ENCODE measurements at places on chromosomes 16 and 17.

DNA sequence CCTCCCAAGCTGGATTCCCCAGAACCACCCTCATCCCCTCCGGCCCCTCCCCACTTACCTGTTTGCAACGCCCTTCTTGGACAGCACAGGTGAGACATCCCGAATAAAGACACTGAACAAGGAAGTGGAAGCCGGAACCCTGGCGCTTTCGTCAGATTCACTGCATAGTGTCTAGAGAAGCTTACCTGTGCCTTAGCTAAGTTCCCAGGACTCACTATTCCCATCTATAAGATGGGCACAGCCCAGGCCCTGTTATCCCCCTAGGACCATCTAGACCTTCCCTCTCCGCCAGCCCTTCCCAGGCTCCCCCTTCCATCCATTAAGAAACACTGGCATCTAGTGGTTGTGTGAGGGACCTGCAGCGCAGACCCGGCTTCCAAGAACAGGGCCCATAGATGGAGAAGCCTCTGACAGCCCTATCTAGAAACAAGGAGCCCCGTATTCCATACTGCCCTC, 26.9 kb upstream of the RPL38 start:
- peak; percentile 31 for DNase-seq

- DNase-seq, result peak; percentile 64
These were observed 42.9 kb upstream of the NFAT5 start for GRCh38 chr16:69522732-69523404.

DNA sequence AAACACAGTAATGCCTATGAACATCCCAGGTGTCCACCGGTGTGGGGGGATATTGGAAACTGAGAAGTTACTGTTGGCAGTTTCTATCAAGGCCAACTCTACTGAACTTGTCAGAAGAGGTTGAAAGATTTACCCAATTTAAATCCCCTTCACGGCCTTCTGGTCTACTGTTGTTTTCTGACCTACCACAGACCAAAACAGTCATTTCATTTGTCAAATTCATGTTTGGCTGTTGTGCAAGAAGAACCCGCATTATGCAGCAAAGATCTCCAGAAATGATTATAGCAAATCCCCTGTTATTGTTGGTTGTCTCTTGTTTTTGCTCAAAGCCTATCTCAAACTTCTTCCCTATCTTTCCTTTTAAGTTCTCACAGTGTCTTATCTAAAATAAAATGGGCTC, 73.1 kb upstream of the MAF start:
- DNase-seq, result peak; percentile 22

DNA sequence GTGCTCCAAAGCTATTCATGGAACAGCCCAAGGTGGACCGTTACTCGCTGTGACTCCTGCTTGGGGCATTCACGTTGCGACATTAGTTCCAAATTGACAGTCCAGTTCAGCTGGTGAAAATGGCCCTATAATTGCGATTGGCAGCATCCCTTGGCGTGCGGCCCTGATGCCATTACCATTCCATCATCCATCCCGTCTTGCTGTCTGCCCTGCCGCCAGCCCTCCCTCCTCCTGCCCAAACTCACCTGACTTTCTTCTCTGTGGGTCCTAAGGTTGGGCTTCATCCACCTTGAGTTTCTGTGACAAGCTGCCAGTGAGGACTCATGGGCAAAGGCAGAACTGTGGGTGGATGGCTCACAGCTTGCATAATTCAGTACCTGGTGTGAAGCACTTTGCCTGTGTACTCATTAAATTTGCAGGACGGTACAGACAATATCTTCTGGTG, 104.6 kb downstream of the RPTOR start:
- no peak for DNase-seq

DNA sequence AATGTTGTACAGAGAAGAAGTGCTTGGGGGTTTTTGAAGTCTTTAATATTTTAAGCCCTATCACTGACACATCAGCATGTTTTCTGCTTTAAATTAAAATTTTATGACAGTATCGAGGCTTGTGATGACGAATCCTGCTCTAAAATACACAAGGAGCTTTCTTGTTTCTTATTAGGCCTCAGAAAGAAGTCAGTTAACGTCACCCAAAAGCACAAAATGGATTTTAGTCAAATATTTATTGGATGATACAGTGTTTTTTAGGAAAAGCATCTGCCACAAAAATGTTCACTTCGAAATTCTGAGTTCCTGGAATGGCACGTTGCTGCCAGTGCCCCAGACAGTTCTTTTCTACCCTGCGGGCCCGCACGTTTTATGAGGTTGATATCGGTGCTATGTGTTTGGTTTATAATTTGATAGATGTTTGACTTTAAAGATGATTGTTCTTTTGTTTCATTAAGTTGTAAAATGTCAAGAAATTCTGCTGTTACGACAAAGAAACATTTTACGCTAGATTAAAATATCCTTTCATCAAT, 57.8 kb downstream of the HLF start:
- DNase-seq, result no peak

GRCh38 chr17:16427020-16427419, 11.6 kb downstream of the TRPV2 start:
- DNase-seq, result no peak

- no peak for DNase-seq
These were observed 22.0 kb upstream of the KREMEN2 start for GRCh38 chr16:2942045-2942444.

- peak; percentile 18 for DNase-seq
These were observed 37.2 kb downstream of the CDK5R1 start for GRCh38 chr17:32523827-32524552.

GRCh38 chr17:34487626-34488025, 91.8 kb upstream of the TMEM132E start:
- DNase-seq, result no peak

DNA sequence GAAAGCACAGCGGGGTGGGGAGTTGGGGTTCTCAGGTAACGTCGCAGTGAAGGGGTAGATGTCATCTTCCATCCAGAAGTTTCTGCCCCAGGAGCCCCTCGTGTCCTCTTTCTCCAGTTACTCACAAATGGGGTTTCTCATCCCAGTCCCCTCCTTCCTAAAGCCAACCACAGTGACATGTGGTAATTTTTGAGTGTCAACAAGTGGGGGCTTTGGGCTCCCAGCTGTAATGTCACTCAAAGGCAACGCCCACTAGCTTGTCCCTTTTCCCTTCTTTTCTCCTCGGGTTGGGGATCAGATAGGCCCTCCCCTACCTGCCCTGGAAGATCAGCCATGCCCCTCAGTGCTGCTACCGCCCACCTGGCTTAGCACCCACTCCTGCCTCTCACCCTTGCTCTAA, 14.4 kb downstream of the IRX5 start:
- no peak for DNase-seq

DNA sequence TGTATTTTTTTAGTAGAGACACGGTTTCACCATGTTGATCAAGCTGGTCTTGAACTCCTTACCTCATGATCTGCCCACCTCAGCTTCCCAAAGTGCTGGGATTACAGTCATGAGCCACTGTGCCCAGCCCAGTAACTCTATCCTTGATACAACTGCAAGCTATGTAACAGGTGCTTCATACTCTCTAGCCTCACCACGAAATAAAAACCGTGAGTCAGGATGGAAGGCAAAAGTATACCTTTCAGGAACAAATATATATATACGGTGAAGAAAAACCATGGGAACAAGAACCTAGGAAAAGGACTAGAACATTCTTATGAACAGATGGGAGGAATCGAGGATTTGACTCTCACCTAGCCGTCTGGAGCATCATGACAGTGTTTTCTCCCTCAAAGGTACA, 9.6 kb upstream of the FBF1 start:
- DNase-seq, result no peak

DNA sequence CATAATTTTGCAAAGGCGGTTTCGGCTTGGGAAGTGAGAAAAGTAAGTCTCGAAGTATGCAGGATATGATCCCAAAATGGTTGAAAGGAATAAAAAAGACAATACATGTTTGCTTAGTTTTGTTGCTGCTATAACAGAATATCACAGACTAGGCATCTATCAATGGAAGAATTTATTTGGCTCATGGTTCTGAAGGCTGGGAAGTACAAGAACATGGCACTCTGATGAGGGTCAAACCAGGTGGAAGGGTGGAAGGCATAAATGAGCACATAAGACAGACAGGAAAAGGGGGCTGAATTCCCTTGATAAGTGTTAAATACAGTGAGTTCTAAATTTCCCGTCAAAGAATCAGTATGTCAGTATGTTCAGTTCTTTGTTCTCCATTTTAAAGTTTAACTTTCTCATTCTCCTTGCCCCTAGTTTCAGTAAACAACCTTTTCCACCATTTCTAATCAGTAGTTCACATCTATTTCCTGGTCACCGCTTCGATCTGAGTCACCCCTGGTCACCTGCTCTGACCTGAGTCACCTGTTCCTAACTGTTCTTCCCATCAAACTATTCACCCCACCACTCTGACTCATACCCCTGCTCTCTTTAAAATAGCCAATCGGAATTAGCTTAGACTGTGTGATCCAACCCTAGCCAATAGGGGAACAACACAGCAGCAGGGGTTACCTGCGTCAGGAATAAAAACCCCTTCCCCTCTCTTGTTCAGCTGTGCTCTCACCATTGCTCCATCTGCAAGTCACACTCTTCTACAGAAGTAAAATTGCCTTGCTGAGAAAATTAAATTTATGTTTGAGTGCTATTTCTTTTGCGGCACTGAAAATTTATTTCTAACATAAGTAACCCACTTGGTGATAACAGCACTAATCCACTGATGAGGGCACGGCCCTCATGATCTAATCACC, 240.8 kb downstream of the STX8 start:
- DNase-seq, result no peak

DNA sequence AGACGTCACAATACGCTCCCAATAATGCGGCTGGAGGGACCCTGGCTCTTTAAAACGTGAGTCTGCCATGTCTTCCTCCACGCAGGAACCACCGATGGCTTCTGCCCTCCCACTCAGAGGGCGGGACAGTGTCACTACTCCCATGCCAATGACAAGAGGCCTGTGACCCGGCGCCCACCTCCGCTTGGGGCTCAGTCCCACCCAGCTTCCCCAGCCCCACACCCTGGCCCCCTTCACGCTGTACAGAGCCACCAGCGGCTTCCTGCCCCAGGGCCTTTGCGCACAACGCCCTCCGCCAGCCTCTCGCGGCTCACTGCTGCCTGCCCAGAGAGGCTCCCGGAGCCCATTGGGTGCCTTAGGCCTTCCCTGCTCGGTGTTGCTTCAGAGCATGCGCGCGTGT, 29.5 kb upstream of the ZNF469 start:
- DNase-seq, result no peak

DNA sequence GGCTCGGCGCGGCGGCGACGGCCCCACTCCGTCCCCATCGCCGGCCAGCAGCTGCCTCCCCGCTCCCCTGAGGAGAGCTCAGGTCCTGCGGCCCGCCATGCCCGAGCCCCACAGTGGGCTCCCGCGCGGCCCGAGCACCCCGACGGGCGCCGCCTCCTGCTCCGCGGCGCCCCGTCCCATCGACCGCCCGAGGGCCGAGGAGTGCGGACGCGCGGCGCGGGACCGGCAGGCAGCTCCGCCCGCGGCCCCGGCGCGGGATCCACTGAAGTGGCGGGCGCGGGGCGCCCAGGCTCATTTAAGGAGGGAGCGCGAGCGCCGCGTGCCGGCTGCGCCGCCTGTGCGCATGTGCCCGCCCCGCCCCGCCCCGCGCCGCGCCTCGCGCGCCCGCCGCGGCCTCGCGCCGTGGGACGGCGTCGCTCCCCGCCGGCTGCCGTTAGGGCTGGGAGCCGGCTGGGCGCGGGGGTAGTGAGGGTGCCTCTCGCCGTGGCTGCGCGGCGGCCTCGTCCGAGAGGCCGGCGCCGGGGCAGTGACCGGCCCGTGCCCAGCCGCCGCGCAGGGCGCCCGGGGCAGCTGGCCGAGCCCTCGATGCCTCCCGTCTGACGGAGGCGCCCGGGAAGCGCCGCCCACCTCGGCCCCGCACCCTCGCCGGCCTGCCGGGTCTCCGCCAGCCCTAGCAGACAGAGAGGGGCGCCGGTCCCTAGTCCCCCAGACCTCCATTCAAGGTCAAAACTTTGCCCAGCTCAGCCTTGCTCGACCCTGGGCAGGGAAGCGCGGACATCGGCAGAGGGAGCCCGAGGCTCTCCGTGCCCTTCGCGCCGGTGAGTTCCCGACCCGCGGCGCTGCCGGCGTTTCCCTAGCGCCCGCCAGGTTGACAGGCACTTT, at the start of gene NETO2:
Gene NETO2, minus strand, starts transcription at position 269 of the 882 bp plus-strand sequence. CDS start 333 bp downstream, outside the sequence.
- peak; percentile 20 for DNase-seq

DNA sequence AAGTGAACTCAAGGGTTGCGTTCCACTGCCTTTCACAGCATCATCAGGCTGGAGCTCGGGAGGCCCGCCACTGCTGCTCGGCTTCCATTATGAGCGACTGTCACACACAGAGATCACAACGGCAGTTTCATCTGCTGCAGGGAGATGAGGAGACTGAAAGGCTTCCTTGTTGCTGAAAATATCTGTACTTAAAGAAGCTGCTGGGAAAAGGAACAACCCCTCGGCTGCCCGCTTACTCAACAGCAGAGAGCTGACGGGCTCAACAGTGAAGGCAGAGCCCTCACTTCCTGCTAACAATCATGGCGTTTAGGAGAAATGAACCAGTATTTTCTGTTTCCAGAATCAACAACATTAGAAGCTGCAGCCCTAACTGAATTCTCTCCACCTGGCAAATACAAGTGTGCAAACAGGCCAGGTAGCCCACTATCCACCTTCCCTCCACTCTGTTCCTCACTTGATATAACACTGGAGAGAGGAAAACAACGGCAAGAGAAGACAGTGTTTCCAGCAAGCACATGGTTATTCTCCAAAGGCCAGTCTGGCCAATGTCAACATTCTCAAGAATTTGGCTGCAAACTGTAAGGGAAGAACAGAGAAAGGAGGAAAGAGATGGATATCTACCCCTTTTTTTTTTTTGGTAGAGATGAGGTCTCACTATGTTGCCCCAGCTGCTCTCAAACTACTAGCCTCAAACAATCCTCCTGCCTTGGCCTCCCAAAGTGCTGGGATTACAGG, 33.7 kb downstream of the MBTPS1 start:
- DNase-seq, result peak; percentile 75

- DNase-seq, result no peak
These were observed 50.0 kb downstream of the BEAN1 start for GRCh38 chr16:66477028-66477515.

All from MV-4-11 (cell line).